T-cell (primary cell): ENCODE measurements at places on chromosomes 1 and 21. TPM values are rescaled to one million over a fixed set of nuclear protein-coding genes. Genes with fewer than 3 reads are reported as not detected.

DNA sequence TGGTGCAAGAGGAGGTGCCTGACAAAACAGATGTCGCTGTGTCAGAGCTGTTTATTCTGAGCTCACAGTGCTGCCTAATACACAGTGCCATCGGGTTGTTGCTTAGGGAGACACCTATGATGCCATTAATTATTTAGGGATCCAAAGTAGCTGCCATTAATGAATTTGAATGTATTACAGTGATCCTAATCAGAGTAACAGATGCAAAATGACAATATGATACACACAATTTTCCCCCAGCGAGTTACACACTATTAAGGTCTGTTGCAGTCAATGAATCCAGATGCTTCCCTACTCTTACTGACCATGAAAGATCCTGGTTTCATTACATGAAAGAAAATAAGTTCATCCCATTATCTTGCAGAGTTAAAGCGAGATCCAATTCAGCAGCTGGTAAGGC, 91.3 kb downstream of the RWDD3 start:
- DNase-seq: no peak
- H3K4me3 ChIP-seq: no peak overlapping the region
- no peaks in the 10 kb centered on the region for H3K27me3 ChIP-seq

DNA sequence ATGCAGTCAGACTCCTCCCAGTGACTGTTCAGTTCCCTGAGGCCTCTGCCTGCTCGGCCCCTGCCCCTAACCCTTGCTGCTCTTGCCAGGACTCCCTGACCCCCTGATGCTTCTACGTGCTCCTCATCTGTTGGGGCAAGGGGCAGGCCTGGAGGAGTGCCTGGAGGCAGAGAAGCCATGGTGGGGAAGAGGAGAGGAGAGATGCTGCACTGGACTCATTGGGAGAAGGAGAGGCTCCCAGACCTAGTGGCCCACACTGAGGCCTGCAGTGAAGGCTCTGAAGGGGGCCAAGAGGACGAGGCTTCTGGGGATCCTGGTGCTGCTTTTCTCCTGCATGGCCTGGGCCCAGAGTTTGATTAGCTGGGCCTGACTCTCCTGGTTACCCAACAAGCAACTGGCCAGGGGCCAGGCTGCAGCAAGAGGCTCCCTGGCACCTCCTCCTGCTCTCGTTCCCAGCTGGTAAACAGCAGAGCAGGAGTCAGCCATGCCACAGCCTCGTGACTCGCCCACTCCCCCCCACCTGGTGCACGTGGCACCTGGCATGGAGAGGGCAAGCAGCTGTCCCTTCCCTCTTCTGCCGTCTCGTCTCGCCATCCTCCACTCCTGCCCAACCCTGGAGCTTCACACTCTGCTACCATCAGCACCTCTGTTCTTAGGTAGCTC, 847 bp upstream of the RORC start:
- H3K27me3 ChIP-seq: no peaks in the 10 kb centered on the region
- peaks cover 91% of the 10 kb centered on the region for H3K4me1 ChIP-seq
- H3K27ac ChIP-seq: peak overlapping the region; percentile 60
- no peak overlapping the region for H3K4me3 ChIP-seq
- no peaks in the 10 kb centered on the region for H3K36me3 ChIP-seq

GRCh38 chr1:73604211-73604610, 593.8 kb downstream of the LRRIQ3 start:
- H3K27ac ChIP-seq: no peak overlapping the region
- H3K4me3 ChIP-seq: no peak overlapping the region
- DNase-seq: no peak
- H3K4me1 ChIP-seq: no peaks in the 10 kb centered on the region
- no peaks in the 10 kb centered on the region for H3K36me3 ChIP-seq

GRCh38 chr1:168556647-168557046, 12.8 kb upstream of the XCL2 start:
- H3K4me3 ChIP-seq: no peak overlapping the region
- H3K27ac ChIP-seq: no peak overlapping the region
- no peak for DNase-seq
- H3K36me3 ChIP-seq: no peaks in the 10 kb centered on the region
- H3K27me3 ChIP-seq: no peaks in the 10 kb centered on the region

Gene C4BPB
- not detected for total RNA-seq

Gene FAM72C
- total RNA-seq: 0.32 TPM

DNA sequence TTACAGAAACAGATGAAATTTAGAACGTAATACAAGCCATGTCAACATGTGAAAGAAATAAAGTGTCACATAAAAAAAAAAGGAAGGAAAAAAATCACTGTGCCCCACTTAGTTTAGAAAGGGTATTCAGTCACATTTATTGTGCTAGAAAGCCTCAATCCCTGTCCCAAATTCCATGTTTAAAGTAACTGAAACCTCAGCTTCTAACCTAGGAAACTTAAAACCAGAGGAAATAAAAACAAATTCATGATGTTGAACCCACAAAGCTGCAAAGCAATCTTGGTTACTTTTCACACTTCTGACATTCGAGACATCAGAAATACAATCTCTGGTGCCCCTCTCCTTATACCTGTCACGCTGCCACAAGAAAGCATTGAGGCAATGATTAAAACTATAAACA, 101.8 kb downstream of the NBPF12 start:
- no peak overlapping the region for H3K4me3 ChIP-seq
- H3K36me3 ChIP-seq: no peaks in the 10 kb centered on the region
- no peak for DNase-seq
- H3K27ac ChIP-seq: no peak overlapping the region
- no peaks in the 10 kb centered on the region for H3K27me3 ChIP-seq

Gene CLCA1
- not detected for total RNA-seq

DNA sequence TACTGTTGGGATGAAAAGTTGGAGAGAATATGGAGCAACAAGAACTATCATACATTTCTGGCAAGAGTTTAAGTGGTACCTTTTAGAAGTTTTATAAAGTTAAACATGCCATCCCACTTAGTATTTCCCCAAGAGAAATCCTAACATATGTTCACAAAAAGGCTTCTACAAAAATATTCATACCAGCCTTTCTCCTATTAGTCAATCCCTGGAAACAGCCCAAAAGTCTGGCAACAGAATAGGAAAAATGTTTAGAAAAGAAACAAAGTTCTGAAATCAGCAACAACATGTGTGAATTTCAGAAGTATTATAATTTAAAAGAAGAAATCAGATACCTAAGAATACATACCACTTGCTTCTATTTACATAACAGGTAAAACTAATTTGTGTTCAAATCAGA, 271.0 kb downstream of the DSCAM start:
- no peak overlapping the region for H3K27ac ChIP-seq
- H3K27me3 ChIP-seq: no peaks in the 10 kb centered on the region
- H3K4me3 ChIP-seq: no peak overlapping the region
- no peaks in the 10 kb centered on the region for H3K4me1 ChIP-seq
- no peaks in the 10 kb centered on the region for H3K36me3 ChIP-seq
- DNase-seq: no peak

- no peak overlapping the region for H3K4me3 ChIP-seq
- H3K27ac ChIP-seq: no peak overlapping the region
- no peaks in the 10 kb centered on the region for H3K36me3 ChIP-seq
- peak; percentile 51 for DNase-seq
- peaks cover 7% of the 10 kb centered on the region for H3K4me1 ChIP-seq
- no peaks in the 10 kb centered on the region for H3K27me3 ChIP-seq
Observed at GRCh38 chr1:203593723-203594122, 32.9 kb upstream of the ATP2B4 start.

GRCh38 chr21:17616831-17617230, 4.1 kb upstream of the BTG3 start:
- H3K27ac ChIP-seq: no peak overlapping the region
- DNase-seq: no peak
- no peaks in the 10 kb centered on the region for H3K36me3 ChIP-seq
- H3K27me3 ChIP-seq: no peaks in the 10 kb centered on the region
- H3K4me1 ChIP-seq: peaks cover 3% of the 10 kb centered on the region
- H3K4me3 ChIP-seq: no peak overlapping the region

Gene AMY1A
- not detected for total RNA-seq

DNA sequence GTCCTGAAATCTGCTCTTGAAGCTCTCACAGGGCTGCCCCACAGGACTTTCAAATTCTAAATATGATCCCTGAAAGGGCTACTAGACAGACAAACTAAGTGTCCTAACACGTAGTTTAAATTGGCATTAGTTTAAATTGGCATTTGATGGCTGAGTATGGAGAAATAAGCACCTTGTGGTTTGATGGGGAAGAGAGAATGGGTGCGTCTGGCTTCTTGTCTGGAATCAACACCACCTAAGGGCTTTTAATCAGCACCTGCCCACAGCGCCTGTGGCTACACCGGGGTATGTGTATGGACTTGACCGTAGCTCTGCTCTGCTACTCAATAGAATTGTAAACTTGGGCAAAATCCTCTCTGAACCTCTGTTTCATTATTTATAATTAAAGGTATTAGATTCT, 5.7 kb upstream of the LAMB3 start:
- H3K36me3 ChIP-seq: no peaks in the 10 kb centered on the region
- H3K4me3 ChIP-seq: no peak overlapping the region
- peaks cover 2% of the 10 kb centered on the region for H3K27me3 ChIP-seq
- H3K4me1 ChIP-seq: no peaks in the 10 kb centered on the region
- no peak overlapping the region for H3K27ac ChIP-seq

DNA sequence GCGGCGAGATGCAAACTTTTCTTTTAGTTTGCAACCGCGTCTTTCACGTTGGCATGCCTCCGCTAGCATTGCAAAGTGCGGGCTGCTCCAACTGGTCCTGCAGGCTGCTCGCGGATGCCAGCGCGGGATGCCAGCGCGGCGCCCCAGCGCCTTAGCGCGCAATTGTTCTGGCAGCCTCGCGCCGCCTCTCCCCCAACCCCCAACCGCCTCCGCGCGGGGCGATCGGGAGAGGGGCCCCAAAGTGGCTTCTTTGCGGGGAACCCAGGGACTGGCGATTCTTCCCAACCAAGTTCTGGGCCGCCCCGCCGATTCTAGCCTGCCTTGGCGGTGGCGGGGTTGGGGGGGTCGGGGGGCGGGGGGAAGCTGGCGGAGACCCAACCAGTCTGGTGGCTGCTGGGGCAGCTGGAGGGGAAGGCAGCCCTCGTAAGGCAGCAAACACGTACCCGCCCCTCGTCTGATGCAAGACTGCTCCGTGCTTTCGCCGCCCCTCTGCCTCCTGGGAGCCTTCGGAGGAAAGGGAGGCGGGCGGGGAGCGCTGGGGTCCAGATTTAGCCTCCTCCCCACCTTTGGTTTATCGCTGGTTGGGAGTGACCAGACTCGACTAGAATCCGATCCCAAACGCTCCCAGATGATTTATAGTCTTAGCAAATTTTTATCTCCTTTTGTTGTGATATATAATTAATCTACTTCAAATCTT, 756 bp downstream of the PHGDH start:
- H3K27me3 ChIP-seq: peaks cover 19% of the 10 kb centered on the region
- no peaks in the 10 kb centered on the region for H3K36me3 ChIP-seq
- no peaks in the 10 kb centered on the region for H3K4me1 ChIP-seq
- H3K4me3 ChIP-seq: peak overlapping the region; percentile 71

GRCh38 chr1:223792046-223792445, 53.7 kb downstream of the TP53BP2 start:
- H3K36me3 ChIP-seq: peaks cover 5% of the 10 kb centered on the region
- no peak for DNase-seq
- H3K27me3 ChIP-seq: no peaks in the 10 kb centered on the region
- no peak overlapping the region for H3K27ac ChIP-seq

GRCh38 chr1:151401125-151401788, 1.9 kb downstream of the PSMB4 start:
- peaks cover 13% of the 10 kb centered on the region for H3K4me1 ChIP-seq
- no peak overlapping the region for H3K27ac ChIP-seq
- H3K36me3 ChIP-seq: peaks cover 9% of the 10 kb centered on the region
- no peak overlapping the region for H3K4me3 ChIP-seq
- H3K27me3 ChIP-seq: no peaks in the 10 kb centered on the region

- peaks cover 46% of the 10 kb centered on the region for H3K27me3 ChIP-seq
- no peak overlapping the region for H3K4me3 ChIP-seq
- H3K4me1 ChIP-seq: no peaks in the 10 kb centered on the region
- H3K27ac ChIP-seq: no peak overlapping the region
- DNase-seq: no peak
Observed at GRCh38 chr1:3480369-3480719, 25.9 kb downstream of the ARHGEF16 start.

Gene PUSL1
- total RNA-seq: 22.6 TPM

Gene GPR153
- total RNA-seq: 0.58 TPM

Gene NBPF6
- not detected for total RNA-seq

GRCh38 chr1:111139324-111139955, 453 bp downstream of the DRAM2 start:
- H3K27ac ChIP-seq: peak overlapping the region; percentile 91
- no peaks in the 10 kb centered on the region for H3K27me3 ChIP-seq
- peaks cover 15% of the 10 kb centered on the region for H3K4me1 ChIP-seq
- H3K4me3 ChIP-seq: peak overlapping the region; percentile 81
- peak; percentile 55 for DNase-seq
- no peaks in the 10 kb centered on the region for H3K36me3 ChIP-seq

Gene OPRD1
- total RNA-seq: not detected

DNA sequence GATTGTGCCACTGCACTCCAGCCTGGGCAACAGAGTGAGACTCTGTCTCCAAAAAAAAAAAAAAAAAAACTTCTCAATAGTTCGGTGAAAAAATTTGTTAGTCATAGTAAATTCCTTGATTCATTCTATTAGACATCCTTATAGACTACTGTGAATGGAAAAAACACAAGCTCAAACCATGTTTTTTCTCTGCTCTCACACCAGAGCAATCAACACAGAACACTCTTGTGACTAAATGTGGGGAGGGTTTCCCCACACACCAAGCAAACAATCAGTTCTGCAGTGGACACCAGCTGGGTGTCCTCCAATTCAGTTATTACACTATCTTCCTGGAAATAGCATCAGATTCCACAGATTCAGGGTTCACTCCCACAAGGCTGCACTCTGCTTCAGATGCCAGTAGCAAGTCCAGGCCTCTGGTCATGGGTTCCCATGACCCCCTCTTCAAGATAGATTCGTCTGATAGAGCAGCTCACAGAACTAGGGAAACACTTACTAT, 69.1 kb upstream of the TEKT2 start:
- no peak overlapping the region for H3K27ac ChIP-seq
- H3K27me3 ChIP-seq: no peaks in the 10 kb centered on the region

- H3K27ac ChIP-seq: no peak overlapping the region
- H3K4me1 ChIP-seq: no peaks in the 10 kb centered on the region
- no peak for DNase-seq
Observed at GRCh38 chr1:155474146-155474545, 88.5 kb downstream of the ASH1L start.

Gene DENND2D
- 128 TPM for total RNA-seq

- no peak overlapping the region for H3K4me3 ChIP-seq
- H3K4me1 ChIP-seq: no peaks in the 10 kb centered on the region
- peaks cover 5% of the 10 kb centered on the region for H3K27me3 ChIP-seq
- DNase-seq: peak; percentile 60
- H3K36me3 ChIP-seq: no peaks in the 10 kb centered on the region
Observed at GRCh38 chr1:209576392-209577197, 6.9 kb upstream of the CAMK1G start.

DNA sequence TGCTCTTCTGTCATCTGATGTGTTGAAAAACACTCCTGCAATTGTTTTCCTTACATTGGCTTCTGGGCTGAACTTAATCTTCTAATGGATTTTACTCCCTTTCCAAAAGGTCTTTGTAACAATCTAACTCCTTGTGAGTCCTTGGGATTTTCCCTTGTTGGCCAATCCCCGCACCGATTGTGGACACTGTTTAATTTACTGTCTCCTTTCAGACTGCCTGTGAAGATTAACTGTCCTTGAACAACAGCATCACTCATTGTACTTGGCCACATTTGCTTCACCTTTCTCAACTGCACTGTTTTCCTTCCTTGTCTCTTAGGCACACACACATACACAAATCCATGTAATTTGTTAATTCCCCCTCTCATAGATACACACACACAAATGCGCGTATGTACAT, 120.4 kb downstream of the SPATA46 start:
- H3K4me1 ChIP-seq: no peaks in the 10 kb centered on the region
- no peak for DNase-seq
- no peaks in the 10 kb centered on the region for H3K36me3 ChIP-seq
- no peak overlapping the region for H3K4me3 ChIP-seq
- H3K27ac ChIP-seq: no peak overlapping the region
- H3K27me3 ChIP-seq: no peaks in the 10 kb centered on the region

Gene CSF3R
- 0.25 TPM for total RNA-seq
